Left renal cortex interstitium (tissue), 4 donors: ENCODE measurements at places on chromosomes 11 and 22. TPM values are rescaled to one million over a fixed set of nuclear protein-coding genes. Genes with fewer than 3 reads are reported as not detected.

RFPL2 gene
- polyA plus RNA-seq, result 0.56 TPM

DNA sequence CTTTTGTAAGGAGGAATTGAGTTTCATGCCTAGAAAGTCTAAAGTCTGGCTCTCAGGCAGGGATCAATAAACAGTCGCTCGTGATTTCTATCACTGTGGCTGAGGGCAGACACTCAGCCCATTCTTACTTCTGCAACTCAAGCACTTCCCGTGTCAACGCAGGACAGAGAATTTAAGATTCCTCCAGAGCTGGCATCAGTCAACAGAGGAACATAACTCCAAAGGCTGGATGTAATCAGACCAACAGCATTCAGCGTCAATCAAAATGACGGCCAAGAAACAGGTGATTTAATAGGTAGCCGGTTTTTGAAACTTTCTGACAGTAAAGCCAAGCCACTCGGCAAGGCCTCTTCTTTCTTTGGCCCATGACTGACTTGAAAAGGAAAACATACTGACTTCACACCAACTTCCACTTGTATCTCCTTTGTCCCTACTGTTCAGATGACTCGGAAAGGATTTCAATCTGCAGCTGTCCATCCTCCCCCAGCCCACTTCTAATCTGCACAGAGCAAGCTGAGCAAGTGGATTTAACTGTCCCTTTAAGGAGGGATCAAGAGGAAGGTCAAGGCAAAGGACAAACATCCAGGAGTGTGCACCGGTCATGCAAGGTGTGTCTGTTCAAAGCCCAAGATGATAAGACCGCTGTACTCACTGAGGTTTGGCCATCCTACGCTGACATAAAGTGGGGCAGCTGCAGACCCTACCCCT, 9.5 kb downstream of the VPS37C start:
- DNase-seq, result no peak

DNA sequence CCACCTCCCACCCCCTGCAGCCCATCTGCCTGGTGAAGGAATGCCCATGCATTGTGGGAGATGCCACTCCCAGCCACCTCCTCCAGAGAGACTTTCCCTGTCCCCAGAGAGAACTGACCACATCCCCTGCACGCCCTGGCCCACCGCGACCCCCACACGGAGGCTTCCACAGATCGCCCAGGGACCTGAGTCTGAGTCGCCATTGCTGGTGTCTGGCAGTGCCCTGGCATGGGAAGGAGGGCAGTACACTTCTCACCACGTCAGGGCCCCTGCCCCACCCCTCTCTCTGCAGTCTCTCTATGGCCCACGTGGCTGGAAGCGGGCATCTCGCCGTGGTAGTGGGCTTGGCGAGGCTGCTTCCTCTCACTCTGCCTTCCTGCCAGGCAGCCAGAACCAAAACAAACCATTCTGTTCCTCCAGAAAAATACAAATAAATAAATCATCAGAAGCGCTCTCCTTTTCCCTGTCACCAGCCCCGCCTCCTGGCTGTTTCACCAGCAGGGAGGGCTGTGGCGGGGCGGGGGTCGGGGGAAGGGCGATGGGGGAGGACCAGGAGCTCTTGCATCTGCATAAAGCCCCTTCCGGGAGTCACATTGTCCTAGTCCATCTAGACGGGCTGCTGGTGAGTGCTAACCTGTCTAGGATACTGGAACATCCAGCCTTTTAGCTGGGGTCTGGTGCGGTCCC, 20.9 kb downstream of the SHISAL1 start:
- no peak for DNase-seq

DNA sequence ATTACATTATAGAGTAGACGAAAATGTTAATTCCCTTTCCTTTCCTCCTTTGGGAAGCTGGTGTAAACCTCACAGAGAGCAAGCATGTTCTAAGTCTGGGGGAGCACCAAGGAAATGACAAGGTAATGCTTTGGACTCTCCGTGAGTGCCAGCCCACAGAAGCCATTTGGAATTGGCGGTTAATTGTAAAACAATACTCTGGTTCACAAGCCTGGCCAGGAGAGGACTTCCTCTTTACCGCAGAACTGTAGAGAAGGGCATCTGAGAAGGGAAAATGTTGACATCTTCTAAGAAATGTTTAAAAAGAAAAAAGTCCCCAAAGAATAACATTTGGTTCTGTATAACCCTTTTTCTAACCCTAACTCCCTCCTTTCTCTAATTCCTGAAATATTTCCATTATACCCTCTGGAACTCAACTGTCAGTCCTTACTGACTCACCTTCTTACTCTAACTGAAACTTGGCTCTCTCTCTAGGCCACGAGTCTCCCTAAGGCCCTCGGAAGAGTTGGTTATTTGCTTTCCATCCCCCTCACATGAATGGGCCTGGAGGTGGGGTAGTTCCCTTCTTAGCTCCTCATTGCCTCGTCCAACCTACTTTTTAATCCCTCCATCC, 379.8 kb downstream of the SOX6 start:
- DNase-seq, result no peak

MUC6 gene
- 5.7 TPM for polyA plus RNA-seq

- no peak for DNase-seq
Observed at GRCh38 chr11:66912361-66912760, 45.8 kb downstream of the PC start.

SHISAL1 gene
- 2.3 TPM for polyA plus RNA-seq

GRCh38 chr22:23524226-23524625, 55.9 kb downstream of the IGLL1 start:
- DNase-seq, result no peak

DNA sequence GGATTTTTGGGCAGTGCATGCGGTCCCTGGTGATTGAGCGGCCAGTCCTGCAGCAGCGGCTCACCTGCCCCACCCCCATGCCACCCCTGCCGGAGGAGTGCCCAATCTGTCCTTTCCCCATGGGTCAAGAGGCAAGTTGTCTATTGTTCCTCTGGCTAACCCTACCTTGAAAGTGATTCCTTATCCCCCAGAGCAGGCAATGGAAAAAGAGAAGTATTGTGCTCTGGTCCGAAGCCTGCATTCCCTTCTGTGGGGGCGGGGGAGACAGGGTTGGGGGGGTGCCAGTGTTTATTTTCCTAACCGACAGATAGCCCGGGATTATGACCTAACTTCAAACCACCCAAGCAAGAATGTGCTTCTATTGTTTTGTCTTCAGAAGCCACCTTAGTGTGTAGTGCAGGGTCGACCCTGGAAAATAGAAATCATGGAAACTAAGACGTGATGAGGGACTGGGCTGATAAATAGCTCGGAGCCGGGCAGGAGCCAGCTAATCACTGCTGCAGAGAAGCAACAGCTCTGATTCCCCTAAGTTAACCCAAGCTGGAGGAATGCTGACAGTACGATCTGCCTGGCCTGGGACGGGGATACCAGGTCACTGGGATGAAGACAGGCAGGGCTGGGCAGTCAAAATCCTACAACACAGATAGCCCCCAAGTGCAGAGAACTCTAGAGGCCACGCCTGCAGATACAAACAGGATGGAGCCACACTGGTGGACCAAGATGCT, 38.7 kb upstream of the ATXN10 start:
- no peak for DNase-seq

- DNase-seq, result no peak
Observed at GRCh38 chr11:105612771-105613170, 2.9 kb downstream of the GRIA4 start.
